NCI-H1694 (cell line): ENCODE measurements at places on chromosomes 11 and 22.

DNA sequence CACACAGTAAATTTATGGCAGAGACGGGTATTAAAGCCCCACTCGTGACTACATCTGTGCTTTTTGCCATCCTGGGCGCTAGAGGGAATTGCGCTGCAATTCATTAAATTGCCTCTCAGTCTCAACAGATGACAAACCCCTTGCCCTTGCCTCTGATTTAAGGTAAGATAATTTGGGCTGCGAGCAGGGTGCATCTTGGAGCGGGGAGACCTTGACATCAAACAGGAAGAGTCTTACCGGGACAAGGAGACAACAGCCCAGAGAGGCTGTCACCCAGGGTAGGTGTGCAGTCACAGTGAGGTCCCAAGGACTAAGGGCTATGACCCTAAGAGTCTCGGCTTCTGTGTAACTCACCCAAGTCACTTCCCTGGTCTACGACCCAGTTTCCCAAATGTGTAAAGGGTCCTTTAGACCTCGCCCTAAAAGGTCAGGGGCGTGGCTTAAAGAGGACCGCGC is 449 bp upstream of the TOM1 start:
- peak; percentile 28 for DNase-seq

DNA sequence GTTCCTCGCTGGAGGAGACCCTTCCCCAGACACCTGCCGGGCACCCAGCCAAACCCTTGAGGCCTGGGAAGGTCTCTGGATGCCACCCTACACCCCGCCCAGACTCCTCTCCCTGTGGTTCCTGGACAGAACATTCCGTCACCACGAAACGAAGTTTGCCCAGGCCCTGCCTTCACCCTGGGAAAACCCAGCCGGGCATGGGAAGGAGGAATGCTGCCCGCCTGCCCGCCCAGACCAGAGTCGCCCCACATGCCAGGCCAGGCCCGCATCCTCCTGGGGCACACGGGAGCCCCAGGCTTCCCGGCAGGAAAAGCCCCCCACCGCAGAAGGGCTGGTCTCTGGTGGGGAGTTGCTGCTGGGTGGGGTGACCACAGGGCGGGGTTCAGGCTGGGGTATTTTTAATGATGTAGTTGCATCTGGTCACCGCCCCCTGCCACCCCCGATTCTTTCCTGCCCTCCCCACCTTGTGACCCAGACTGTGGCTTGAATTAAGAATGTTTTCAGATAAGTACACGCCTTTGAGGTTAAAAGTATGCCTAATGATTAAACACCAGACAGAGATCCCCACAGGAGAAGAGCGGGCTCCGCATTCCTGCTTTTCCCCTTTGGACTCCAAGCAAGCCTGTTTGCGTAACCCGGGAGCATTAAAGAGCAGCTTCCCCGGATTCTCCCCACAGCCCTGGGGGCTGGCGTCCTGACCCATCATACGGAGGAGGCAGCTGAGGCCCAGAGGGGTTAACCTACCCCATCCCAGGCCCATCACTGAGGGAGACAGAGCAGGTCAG is 44.6 kb upstream of the PPARA start:
- no peak for DNase-seq

DNA sequence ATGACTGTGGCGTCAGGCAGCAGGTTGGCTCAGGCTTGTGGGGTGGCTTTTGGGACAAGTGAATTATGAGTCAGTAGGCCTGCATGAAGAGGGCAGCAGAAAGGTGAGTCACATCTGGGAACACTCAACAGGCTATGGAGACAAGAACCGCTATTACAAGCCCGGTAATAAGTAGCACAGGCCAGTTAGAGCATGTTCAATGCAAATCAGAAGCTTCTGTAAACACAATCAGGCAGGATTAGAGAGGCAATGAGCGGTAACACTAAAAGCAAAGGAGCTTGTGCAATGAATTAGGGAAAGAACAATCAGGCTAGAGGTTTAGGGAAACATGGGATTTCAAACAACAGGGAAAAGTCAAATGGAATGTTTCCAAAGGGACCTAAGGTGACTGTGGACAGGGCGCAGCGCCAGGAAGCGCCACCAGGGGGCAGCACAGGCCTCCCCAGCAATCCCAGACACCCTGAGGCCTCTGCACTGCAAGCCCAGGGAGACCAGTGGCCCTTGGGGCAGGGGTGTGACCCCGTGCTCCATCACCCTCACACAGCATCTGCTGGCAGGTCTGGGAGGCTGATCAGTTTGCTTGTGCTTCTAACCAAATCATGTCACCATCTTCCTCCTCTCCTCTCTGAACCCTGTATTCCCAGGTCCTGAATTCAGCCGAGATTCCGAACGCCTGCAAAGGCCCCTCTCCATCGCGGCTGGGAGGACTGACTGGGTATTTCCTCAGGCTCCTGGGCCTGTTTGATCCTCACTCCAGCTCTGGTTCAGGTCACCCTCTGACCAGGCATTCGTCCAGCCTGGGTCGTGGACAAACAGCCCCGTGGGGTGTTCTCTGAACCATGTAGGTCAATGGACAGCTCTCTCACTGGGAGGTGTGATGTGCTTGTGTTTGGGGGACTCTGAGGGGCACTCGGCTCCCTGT is 50.0 kb downstream of the C11orf58 start:
- DNase-seq, result peak; percentile 50

GRCh38 chr11:61966734-61967115 is 709 bp downstream of the FTH1 start:
- DNase-seq, result no peak

DNA sequence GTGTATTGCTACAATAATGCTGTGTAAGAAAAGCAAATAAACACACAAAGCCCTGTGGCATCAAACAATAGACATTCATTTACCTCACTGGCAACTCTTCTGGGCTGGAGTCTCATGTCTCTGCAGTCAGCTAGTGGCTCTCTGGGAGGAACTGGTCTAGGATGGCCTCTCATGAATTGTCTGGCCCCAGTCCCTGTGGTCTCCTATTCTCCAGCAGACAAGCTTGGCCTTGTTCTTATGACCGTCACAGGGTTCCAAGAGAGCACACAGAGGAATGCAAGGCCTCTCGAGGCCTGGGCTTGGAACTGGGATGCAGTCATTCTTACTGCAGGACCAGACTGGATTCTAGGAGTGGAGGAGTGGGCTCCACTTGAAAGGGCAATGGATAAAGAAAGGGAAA is 141.2 kb upstream of the NTM start:
- DNase-seq, result no peak

GRCh38 chr22:50313021-50313420 is 5.6 kb upstream of the PLXNB2 start:
- no peak for DNase-seq

DNA sequence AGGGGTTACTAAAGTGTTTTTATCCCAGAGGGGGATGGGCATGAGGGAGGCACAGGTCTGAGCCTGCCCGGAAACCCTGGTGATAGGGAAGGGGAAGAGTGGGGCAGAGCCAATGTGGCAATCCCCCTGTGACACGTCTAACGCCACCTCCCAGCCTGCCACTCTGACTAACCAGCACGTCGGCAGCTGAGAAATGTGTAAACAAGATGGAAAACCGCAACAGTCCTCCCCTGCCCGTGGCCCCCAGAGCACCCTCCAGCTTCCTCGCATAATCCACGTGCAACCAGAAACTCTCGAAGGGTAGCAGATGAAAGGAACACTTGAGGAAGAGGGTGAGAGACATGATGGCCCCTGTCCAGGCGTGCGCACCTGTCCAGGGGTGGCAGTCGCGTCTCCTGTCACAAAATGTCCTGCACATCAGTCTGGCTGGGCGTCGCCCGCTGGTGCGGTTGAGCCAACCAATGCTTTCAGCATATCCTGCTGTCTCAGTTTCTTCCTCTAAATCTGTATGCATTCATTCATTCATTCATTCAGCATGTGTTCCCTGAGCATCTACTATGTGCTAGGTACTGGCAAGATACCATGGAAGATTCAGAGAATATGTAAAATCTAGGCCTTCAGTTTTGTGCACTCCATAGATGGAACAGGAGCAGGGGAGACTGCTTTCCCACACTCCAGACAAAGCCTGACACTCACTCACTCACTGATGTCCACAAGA is 4.5 kb downstream of the TMPRSS4 start:
- DNase-seq, result no peak

- DNase-seq, result no peak
Observed at GRCh38 chr11:19243143-19243542, 2.4 kb upstream of the E2F8 start.

- no peak for DNase-seq
Observed at GRCh38 chr11:116258821-116259220, 514.0 kb downstream of the BUD13 start.

DNA sequence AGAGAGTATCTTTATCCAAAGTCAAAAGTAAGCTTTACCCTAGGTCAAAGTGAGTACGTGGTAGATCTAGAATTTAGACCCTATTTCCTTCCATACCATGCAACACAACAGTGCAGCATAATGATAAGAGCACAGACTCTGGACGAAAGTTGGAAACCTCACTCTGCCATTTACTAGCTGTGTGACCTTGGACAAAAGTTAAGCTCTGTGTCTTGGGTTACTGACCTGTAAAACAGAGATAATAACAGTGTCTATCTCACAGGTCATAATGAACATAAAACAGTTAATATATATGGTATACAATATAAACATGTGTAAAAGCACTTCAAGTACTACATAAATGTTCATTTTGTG is 13.6 kb upstream of the CHRNA10 start:
- no peak for DNase-seq

GRCh38 chr11:110454609-110455008 is 24.9 kb downstream of the FDX1 start:
- no peak for DNase-seq

DNA sequence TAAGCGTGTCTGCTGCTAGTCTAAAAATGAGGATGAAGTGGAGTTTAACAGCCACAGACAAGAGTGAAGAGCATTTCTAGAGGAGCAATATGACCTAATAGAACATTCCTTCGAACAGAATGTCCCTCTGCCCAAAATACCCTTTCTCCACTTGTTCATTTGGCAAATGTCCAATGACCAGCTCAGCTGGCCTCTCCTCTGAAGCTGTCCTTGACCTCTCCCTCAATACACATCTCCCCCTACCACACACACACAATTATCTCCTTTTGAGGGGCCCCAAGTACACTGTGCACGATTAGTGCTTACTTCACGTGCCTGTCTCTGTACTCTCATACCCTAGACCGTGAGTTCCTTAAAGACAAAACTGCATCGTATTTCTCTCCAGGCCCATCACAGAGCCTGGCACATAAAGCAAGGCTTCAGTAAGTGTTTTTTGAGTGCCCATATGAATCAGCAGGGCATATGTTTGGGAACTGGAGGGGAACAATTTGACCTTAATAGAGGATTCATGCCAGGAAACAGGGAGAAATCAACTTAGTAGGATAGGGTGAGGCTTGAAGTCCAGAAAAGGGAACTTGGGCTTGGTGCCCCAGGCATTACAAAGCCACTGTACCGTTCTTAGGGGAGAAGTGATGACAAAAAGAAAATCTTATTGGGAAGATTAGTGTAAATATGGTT is 18.1 kb upstream of the NCAM1 start:
- no peak for DNase-seq

DNA sequence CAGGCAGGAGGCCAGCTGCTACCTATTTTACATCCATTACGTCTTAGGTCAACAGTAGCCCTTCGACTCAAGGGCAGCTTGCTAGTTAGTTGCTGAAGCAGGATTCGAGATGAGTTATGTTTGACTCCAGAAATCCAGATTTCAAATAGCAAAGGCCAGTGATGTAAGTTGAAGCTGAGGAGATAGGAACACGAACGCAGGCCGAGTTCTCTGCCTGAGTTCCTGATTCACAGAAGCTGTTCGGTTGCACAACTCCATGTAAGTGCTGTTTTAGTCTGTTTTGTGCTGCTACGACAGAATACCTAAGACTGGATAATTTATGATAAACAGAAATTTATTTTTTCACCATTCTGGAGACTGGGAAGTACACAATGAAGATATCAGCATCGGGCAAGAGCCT is 111.2 kb downstream of the SLC1A2 start:
- no peak for DNase-seq

GRCh38 chr22:22882033-22882717 is 5.4 kb upstream of the IGLL5 start:
- no peak for DNase-seq

- no peak for DNase-seq
Observed at GRCh38 chr11:3022982-3023381, 30.9 kb upstream of the NAP1L4 start.

GRCh38 chr11:13098616-13099289 is 89.6 kb downstream of the RASSF10 start:
- DNase-seq, result no peak

DNA sequence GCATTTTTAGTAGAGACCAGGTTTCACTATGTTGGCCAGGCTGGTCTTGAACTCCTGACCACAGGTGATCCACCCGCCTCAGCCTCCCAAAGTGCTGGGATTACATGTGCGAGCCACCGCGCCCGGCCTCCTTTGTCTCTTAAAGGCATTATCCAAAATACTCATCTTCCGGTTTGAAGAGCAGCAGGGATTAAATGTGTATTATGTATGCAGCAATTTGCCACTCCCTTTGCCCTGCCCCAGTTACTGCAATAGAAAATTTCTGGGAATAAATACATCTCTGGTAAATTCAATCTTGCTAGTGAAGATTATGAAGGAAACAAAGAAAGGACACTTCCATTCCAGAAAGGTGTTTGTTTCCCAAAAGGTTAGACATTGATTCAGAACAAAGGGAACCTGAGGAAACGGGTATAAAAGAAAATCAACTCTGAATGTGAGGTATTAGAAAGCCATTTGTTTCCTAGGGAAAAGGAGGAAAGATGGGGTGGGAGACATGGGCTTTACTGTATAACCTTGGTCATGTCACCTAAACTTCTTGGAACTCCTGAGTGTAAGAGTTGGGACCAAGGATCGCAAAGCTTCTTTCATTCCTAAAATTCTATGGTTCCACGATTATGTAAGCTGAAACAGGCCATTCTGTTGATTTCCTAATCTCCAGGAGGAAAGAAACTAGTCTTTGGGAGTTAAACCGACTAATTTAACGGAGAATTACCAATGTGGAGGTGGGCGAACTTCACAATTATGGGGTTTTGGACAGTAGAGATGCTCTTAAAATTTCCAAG is 959 bp upstream of the HIPK3 start:
- no peak for DNase-seq

GRCh38 chr11:123519055-123519796 is 89.2 kb downstream of the GRAMD1B start:
- DNase-seq, result no peak

DNA sequence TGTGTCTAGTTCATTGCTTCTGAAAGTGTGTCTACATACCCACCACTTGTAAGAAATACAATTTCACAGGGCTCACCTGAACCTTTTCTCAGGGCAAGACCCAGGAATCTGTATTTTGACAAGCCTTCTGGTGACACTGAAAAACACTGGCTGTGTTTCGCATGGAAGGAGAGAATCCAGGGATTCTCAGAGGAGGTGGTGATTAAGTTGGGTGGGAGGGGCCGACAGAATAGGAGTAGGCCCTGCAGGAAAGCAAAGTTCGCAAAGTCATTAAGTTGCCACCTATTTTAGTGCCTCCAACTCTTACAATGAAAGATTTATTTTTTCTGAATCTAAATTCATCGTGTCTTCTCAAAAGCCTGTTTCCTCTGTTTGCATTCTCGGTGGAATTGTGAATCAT is 186.8 kb downstream of the FAT3 start:
- DNase-seq, result no peak
